ENCODE measurements at places on chromosomes 4 and X. TPM values are rescaled to one million over a fixed set of nuclear protein-coding genes. Genes with fewer than 3 reads are reported as not detected.

GRCh38 chr4:173990869-173991210 lies 292.6 kb downstream of the FBXO8 start:
- no peak for DNase-seq

FAM9C gene
- total RNA-seq, result not detected

GRCh38 chr4:183580370-183580769 lies 75.5 kb downstream of the ING2 start:
- DNase-seq, result no peak

GRCh38 chr4:71607109-71607508 lies 176.8 kb downstream of the GC start:
- DNase-seq, result no peak
